ENCODE measurements at places on chromosomes 4 and X.

DNA sequence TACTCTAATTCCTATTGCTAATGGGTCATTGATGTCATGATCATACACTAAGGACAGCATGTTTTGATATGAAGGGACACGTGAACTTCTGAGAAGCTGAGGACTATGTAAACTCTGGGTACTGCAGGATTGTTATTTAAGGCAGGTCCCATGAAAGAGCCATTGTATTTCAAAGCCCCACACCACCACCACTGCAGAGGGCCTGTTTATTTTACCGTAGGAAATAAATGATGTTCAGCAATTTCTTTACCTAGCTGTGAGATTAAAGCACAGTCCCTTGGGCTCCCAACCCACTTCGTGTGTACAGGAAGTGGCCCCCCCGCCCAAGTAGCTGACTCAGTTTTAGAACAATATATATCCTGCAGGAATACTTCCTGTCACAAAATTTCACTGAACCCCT lies 89.8 kb upstream of the ACSL4 start:
- no peak for DNase-seq

DNA sequence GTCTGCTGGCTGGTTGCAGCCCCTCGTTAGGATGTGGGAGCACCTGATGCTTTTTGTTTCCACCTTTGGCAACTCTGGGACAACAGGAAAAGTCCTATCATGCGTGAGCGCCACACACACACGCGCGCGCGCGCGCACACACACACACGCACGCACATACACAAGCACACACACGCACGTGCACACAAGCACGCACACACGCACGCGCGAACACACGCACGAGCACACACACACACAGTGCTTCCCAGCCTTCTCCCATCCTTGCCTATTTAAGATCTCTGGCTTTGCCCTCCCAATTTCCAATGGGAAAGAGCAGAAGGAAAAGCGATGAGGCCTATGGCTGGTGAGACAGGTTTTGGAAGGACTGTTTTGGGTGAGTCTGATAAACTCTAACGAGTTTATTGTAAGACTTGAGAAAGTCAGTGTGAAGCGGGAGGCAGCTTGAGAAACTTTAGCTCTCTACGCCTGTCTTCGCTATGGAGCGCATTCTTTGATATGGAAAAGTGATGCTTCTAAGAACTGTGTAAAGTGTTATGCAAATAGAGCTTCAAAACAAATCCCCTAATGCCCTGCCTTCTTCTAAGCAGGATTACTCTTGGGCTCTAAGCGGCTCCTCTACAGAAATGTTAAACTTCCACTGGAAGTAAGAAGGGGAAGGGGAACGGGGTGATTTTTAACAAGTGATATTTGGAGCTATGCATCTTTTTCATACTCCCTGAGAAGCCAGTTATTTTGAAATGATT lies 11.8 kb downstream of the SUPT20HL1 start:
- no peak for DNase-seq

DNA sequence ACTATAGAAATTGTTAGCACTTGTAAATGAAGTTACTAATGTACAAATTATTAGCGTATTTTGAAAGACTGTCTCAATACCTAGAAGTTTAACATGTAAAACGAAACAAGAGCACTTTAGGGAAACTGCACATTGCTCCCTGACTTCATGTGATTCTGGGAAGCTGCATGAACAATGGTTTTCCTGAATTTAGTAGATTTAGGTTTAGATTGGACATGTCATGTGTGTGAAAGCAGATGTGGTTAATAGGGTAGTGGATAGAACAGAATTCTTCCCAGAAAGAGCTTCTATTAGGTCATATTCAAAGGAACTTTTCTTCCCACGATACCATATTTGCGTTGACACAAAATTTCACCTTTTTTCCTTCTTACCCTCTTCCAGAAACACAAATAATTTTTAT lies 14.9 kb upstream of the CXCL8 start:
- DNase-seq: no peak

DNA sequence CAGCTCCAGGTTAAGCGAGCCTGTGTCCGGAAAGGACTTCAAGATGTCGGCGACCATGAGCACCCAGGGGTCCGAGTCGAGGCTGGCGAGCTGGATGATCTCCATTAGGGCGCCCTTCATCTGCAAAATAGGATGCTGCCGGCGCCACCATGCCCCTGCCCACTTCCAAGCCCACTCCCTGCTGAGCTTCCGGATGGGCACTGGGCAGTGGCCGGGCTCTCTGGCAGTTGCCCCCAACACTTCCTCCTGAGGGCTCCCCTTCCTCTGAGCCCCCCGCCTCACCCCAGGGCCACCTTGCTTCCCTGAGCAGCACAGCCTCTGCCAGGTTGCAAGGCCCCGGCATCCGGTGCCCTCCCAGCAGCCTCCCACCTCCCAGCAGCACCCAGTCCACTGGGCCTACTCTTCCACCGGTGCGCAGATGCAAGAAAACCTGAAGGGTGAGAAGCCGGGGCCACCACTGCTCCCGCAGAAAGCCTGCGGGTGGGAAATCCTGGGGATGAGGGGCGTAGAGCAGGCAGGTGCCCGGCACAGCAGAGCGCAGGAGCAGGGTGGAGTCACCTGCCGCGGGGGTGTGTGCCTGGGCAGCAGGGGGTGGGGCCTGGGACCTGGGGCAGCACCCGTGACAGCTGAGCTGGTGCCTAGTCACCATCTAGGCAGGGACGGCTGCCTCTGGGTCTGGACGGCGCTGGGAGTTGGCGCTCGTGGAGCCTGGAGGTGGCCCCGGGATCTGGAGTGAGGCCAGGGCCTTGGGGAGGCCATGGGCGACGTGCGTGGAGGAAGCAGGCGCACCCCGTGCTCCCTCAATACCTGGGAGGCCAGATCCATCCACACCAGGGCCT lies 17.0 kb downstream of the NELFA start:
- DNase-seq: no peak

All from suppressor macrophage (primary cell).